CD14-positive monocyte (primary cell): ENCODE measurements at places on chromosomes 6 and 20.

GRCh38 chr6:4318321-4318720, 182.9 kb upstream of the ECI2 start:
- H3K36me3 ChIP-seq = no peaks in the 10 kb centered on the region
- no peak overlapping the region for H3K27ac ChIP-seq
- H3K4me1 ChIP-seq = peaks cover 22% of the 10 kb centered on the region
- no peak for DNase-seq
- no peak overlapping the region for H3K4me3 ChIP-seq

DNA sequence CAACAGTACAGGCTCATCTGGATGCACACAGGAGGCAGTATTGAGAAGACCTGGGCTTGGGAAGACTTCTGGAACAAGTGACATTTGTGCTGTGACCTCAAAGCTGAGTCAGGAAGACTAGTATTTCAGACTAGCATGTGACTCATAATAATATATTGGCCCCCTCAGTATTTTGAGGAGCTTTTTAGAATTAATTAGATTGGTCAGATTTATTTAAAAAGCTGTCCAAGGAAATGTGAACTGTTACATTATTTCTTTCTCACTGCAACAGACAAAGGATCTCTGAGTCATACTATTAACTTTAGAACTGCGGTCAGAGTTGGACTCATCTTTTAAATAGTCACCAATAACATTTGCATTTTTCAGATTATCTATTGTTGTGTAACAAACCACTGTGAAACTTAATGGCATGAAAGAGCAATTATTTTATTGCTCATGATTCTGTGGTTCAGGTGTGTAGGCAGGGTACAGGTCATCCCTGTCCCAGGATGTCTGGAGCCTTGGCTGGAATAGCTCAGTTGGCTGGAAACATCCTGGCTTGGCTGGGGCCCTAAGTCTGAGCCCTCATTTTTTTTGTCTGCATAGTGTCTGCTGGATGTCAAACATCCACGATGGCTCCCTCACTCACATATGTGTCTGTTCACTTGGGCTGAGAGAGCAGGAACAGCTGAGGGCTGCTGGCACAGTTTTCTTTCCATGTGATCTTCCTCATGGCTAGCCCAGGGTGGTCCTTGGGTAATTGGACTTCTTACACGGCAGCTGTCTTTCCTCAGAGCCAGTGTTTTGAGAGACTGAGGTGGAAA, 46.9 kb downstream of the MAP3K4 start:
- H3K36me3 ChIP-seq = peaks cover 82% of the 10 kb centered on the region
- peak overlapping the region; percentile 43 for H3K27ac ChIP-seq
- no peaks in the 10 kb centered on the region for H3K4me1 ChIP-seq
- no peak overlapping the region for H3K4me3 ChIP-seq

GRCh38 chr20:61694682-61695081, 371.0 kb downstream of the TAF4 start:
- H3K27ac ChIP-seq = no peak overlapping the region
- H3K27me3 ChIP-seq = no peaks in the 10 kb centered on the region
- no peak overlapping the region for H3K4me3 ChIP-seq
- DNase-seq = no peak
- no peaks in the 10 kb centered on the region for H3K4me1 ChIP-seq
- no peaks in the 10 kb centered on the region for H3K36me3 ChIP-seq

- H3K4me1 ChIP-seq = no peaks in the 10 kb centered on the region
- DNase-seq = no peak
- no peak overlapping the region for H3K4me3 ChIP-seq
- no peak overlapping the region for H3K27ac ChIP-seq
- H3K27me3 ChIP-seq = no peaks in the 10 kb centered on the region
These were observed 175.1 kb upstream of the IMPG1 start for GRCh38 chr6:76247527-76247926.
